Activated CD8-positive, alpha-beta memory T cell treated with anti-CD3 and anti-CD28 coated beads, Interleukin-2, amount 10 ng/mL, durations not matched to agents 7 days and 5 days (primary cell): ENCODE measurements at places on chromosomes 7 and 10. TPM values are rescaled to one million over a fixed set of nuclear protein-coding genes. Genes with fewer than 3 reads are reported as not detected.
A peak's percentile ranks its signal among the peaks of the same experiment; 100 is the strongest.

Gene NPY4R2
- total RNA-seq = not detected

Gene SPDYE3
- total RNA-seq = not detected

Gene MKRN1
- 75.5 TPM for total RNA-seq

Gene ARMC10
- total RNA-seq = 28.7 TPM

Gene MLXIPL
- total RNA-seq = not detected

Gene ANKRD26
- 10.7 TPM for total RNA-seq

Gene KNDC1
- not detected for total RNA-seq

Gene CAV1
- not detected for total RNA-seq

Gene SNCG
- not detected for total RNA-seq

Gene PDGFA
- total RNA-seq = 0.67 TPM

Gene SCIN
- 1.4 TPM for total RNA-seq

DNA sequence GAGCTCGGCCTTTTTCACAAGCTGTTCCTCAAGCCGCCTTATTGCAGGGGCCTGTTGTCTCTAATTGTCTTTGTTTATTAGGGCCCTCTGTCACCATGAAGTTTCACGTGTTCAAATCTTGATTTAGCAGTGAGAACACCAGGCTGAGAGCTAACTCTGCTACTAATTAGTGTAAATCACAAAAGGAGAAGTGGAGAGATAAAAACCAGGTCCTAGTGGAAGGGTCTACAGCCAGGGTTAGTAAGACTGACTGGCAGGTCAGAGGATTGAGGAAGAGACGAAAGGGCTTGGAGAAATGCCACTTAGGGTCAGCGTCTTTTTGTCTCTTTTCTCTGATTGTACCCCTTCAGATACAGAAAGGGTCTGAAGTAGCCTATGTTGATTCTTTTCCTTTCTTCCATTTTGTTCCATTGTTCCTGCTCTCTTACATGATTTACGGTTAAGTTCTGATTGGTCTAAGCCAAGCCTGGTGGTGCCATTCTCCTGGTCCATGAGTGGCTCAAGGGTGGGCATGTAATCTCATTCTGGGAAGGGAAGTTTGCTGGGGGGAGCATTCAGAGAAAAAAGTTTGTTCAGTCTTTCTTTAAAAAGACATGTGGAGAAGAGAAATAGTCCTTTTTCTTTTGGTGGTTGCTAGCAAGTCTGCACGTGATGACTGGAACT lies 21.3 kb downstream of the SSMEM1 start:
- no peak for DNase-seq

GRCh38 chr10:127161482-127161881 lies 34.9 kb downstream of the INSYN2A start:
- DNase-seq = no peak

DNA sequence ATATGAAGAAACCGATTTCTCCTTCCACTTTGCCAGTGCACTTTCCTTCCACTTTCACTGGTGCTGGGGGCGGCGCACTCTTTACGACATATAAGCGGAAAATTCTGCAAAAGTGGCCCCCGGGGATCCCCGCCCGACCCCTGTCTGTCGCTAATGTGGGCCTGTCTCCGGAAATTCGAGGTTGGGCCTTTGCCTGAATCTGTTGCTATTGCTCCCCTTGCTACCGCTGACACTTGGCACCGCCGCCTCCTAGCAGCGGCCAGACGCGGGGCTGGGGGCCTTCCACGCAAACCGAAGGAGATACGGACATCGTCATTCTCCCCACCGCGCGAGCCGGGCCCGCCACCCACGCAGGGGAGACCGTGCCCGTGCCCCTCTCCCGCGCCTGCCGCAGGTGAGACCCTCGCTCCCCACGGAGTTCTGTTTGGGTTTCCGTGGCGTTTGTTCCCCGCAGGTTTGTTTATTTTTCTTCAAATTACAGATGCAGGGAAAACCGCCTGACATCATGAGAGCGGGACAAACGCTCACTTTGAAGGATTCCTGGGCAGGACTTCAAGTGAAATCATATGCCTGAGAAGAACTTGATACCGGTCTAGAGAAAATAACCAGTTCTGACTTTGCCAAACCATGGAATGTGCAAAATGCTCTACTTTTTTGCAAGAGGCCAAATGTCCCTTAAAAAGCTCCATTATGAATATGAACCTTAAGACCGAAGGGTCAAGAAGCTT lies 5.0 kb downstream of the TWIST1 start:
- DNase-seq = no peak

DNA sequence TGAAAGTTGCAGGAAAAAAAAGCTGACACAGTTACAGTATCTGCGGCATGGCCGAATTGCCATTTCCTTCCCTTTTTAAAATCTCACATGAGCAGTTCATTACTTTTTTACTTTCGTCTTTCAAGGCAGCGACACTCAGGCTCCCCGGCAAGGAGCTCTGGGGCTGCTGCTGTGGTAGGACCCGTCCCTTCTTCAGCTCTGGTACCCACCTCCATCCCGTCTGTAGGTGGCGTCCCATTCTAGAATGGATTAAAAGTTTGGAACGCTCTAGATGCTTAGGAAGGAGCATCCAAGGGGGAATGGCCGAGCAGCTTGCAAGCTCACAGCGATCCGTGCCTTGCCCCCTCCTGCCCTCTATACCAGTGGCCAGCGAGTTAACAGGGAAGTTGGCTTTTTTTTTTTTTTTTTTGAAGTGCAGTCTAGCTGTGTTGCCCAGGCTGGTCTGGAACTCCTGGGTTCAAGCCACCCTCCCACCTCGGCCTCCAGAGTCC lies 22.8 kb upstream of the TTYH3 start:
- no peak for DNase-seq

DNA sequence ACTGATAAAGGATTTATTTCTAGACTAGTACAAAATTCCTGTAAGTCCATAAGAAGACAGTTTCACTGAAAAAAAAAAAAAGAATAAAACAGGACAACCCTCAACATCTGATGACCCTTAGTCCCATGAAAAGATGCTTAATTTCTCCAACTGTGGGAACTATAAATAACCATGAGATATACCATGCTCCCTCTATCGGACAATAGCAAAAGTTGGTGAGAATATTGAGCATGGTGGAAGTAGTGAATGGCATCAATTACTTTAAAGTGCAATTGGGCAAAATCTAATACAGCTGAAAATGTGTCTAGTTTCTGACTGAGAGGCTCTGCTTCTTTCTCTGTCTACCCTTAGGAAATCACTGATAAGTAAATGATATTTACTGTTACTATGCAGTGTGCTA lies 348.8 kb downstream of the SUGCT start:
- no peak for DNase-seq

DNA sequence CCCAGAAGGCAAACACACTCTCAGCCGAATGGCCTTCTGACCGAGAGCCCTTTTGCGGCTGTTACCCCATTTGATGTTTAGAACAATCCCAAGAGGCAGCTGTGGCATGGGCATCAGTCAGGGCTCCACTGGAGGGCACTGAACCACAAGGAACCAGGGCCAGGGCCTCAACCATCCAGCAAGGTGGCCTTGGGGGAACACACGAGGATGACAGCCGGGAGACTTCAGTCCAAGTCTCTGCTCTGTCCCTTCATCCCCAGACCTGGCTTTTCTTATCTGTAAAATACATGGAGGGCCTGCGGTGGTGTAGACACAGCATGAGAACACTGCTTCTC lies 63.6 kb upstream of the INSIG1 start:
- DNase-seq = peak; percentile 51

DNA sequence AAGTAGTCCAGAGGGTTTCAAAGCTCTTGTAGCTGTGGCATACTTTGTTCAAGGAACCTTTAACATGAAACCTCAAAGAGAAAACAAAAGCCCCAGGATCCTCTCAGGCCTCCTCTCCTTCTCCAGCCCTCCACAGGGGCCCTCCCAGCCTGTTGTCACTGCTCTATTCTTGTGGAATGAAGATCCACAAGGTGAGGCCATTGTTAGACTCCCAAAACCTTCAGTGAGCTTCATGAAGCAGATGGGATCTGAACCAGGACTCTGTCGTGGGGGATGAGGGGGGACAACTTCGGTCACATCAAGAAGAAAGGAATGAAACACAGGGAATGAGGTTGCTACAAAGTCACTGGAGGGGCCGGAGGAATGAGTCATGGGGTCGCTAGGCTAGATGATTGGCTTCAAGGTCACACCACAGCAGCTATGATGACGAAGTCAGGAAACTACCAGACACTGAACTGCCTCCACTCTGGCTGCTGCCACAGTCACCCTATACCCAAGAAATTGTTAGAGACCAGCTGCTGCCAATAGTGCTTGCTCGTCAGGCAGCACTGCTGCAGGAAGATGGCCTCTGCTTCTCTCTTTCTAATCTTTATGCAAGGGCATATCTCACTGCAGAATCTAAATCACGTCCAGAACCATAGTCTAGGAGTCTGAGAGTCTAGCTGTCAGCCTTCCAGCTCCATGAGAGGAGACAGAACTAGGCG lies 208.8 kb downstream of the HIBADH start:
- DNase-seq = no peak

GRCh38 chr10:103818105-103818504 lies 37.3 kb downstream of the SH3PXD2A start:
- no peak for DNase-seq

DNA sequence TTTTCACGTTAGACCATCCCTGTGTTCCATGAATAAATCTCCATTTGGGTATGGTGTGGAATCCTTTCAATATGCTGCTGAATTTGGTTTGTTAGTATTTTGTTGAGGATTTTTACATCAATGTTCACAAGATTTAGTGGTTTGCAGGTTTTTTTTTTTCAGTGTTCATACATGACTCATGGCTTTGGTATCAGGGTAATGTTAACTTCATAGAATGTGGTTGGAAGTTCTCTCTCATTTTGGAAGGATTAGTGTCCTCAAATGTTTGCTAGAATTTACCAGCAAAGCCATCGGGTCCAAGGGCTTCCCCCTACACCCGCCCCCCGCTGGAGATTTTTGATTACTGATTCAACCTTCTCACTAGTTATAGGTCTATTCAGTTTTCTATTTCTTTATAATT lies 398.0 kb downstream of the NXPH1 start:
- no peak for DNase-seq

GRCh38 chr10:24418532-24418931 lies 209.6 kb downstream of the KIAA1217 start:
- no peak for DNase-seq

DNA sequence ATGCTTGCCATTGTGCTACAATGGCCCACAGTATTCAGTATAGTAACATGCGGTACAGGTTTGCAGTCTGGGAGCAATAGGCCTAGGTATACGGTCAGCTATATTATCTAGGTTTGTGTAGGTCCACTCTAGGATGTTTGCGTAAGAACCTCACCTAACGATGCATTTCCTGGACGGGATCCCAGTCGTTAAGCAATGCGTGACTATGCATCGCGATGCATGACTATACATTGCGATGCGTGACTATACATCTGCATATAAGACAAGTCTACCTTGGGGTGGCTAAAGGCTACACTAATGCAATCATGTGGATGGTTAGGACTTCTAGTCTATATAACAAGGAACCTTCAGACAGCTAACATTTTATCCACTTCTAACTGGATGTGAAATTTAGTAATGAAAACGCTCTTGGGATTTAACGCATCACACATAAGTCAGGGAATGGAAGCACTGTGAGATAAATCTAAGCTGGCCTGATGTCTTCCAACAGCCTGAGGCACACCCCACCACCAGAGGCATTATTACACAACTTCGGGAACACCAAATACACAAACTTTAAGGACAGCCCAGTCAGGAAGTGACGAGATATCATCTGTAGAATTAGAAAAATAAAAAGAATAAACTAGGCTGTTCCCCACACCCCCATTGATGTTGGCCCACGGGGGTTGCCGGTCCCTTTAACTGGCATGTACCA lies 9.2 kb downstream of the GNA12 start:
- no peak for DNase-seq

GRCh38 chr10:15719899-15720634 lies at the start of gene ITGA8:
Gene ITGA8, minus strand, starts transcription at chr10:15719922. Its CDS starts 151 bp downstream, at chr10:15719771.
- no peak for DNase-seq

- no peak for DNase-seq
These were observed 28.9 kb downstream of the GNAT3 start for GRCh38 chr7:80482950-80483349.

- no peak for DNase-seq
These were observed 16.0 kb upstream of the DNTT start for GRCh38 chr10:96288151-96288621.
